Mesothelial cell of epicardium (in vitro differentiated cells): ENCODE measurements at places on chromosomes 12 and 14.

- DNase-seq: no peak
Measured at GRCh38 chr12:62347922-62348650, 87.9 kb downstream of the USP15 start.

- DNase-seq: no peak
Measured at GRCh38 chr14:99681832-99682148, 2.3 kb upstream of the CYP46A1 start.

DNA sequence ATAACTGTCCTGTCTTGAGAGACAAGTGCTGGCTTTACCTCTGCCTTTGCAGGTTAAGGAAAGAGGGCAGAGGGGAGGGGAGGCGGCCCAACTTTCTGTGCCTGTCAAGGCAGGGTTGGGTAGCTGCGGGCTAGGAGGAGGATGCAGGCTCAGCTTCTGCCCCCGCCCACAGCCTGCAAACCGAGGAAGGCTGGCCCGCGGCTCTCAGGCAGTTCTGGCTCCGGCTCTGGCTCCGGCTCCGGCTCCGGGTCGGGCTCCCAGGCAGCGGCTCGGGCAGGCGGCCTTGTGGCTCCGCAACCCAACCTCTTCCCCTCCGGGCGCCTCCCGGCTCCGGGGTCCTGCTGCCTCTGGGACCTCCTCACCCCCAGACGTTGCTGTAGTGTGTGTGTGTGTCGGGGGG, 92.9 kb downstream of the TMEM30B start:
- no peak for DNase-seq

- DNase-seq: no peak
Measured at GRCh38 chr12:18706798-18707197, 31.0 kb downstream of the PLCZ1 start.

DNA sequence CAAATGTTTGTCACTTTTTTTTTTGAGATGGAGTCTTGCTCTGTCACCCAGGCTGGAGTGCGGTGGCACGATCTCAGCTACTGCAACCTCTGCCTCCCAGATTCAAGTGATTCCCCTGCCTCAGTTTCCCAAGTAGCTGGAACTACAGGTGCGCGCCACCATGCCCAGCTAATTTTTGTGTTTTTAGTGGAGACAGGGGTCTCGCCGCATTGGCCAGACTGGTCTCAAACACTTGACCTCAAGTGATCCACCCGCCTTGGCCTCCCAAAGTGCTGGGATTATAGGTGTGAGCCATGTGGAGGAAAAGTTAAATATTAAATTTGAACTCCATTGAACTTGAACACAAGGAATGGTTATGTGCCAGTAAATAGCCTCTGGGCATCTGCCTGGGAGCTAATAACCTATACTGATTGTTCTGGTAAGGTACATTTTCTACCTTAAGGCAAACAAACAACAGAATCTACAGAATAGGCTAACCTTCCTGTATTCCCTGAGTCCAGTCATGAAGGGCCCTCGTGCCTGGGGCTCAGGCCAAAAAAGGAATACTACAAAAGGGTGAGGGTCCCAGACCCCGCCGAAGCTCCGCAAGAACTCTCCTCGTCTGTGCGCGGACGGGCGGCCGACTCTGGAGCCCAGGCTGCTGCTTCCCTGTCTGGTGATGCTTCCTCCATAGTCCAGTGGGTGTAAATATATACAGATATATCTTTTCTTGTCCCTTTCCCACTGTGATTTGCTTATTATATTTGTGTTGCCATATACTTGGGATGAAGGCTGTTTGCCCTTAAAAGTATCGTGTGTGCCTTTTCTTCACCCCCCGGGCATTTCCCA, 74.0 kb upstream of the EIF5 start:
- DNase-seq: peak; percentile 1

- no peak for DNase-seq
Measured at GRCh38 chr14:85991156-85991555, 461.2 kb downstream of the FLRT2 start.
